ENCODE measurements at places on chromosomes 7 and 10.

GRCh38 chr7:30136117-30136731, 1.4 kb downstream of the MTURN start:
- DNase-seq, result no peak

GRCh38 chr7:32047075-32047474, 23.1 kb downstream of the PDE1C start:
- no peak for DNase-seq

DNA sequence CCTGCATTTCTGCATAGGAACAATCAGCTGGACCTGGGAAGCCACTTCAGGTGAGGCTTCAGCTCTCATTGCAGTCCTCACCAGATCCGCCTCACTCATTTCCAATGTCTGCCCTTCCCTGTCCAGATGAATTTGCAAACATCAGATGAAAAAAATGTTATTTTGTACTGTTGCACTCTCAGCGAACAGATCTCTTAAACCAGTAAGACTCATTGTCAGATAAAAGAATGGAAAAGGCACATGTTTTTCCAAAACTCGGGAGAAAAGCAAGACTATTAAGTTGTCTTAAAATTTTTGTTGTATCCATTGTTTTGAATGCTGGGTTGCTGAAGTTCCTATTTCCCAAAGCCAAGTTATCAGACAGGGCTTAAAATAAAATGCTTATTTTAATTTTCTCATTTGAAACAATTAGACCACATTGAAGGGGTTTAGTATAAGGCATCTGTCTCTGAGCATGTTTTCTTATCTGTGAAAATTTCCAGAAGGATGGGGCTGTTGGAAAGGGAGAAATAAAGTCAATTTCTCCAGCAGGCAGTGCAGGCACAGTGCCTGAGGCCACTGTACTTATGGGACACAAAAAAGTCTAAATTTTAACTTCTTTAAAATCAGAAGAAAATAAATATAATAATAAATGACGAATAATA, 396.8 kb downstream of the KCNMA1 start:
- DNase-seq, result no peak

- no peak for DNase-seq
Measured at GRCh38 chr10:131694168-131694780, 206.5 kb upstream of the PPP2R2D start.

- no peak for DNase-seq
Measured at GRCh38 chr10:76729841-76730487, 907.6 kb downstream of the KCNMA1 start.

GRCh38 chr7:127769696-127770400, 117.9 kb downstream of the SND1 start:
- no peak for DNase-seq

Measured in stimulated activated CD4-positive, alpha-beta T cell treated with anti-CD3 and anti-CD28 coated beads, Interleukin-1b, Interleukin-23, amount 100 ng/mL, for 1 hour (primary cell).